ENCODE measurements at places on chromosomes 3 and 15.

- no peak for DNase-seq
Observed at GRCh38 chr15:87944050-87944449, 312.5 kb downstream of the NTRK3 start.

DNA sequence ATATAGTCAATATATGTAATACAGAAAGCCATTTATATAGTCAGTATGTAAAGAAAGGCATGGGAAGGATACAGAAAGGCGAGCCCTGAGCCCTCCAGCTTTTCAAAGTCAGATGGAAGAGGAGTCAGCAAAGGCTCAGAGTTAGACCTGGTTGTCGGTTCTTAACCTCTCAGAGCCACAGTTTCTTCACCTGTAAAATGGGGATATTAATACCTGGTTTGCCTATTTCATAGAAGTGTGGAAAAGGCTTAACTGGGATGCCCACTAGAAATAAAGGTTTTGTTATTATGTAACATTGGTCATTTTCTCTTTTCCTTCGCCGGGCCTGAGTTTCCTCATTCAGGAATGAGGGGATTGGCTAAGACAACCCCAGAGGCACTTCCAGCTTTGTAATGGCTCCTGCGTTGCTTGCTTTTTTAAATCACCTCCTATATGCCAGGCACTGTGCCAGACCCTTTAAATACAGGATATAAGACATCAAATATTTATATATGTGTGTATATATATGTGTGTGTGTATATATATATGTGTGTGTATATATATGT is 2.4 kb downstream of the CRELD1 start:
- no peak for DNase-seq

DNA sequence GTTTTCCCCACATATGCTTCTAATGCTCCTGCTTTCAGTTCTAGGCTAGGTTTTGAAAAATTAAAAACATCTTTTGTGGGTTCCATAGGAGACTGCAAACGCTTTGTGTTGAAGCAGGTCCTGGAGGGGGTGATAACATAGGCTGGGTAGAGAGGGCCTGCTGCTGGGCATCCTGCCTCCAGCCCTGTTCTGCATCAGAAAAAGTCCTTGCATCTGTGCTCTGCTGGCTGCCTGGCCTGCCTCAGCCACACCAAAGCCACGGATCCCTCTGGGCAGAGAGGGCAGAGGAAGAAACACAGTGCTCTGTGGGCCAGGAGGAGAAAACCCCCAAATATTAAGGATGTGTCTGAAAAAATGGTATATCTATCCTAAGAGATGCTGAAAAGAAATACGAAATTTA is 3.9 kb upstream of the ARPP21 start:
- no peak for DNase-seq

GRCh38 chr3:38268522-38268921 is 2.9 kb downstream of the SLC22A13 start:
- DNase-seq = no peak

- no peak for DNase-seq
Observed at GRCh38 chr15:69869881-69870505, 227.7 kb downstream of the TLE3 start.

- no peak for DNase-seq
Observed at GRCh38 chr15:101175401-101175800, 76.4 kb downstream of the CHSY1 start.

GRCh38 chr3:53361852-53362251 is 14.5 kb upstream of the DCP1A start:
- no peak for DNase-seq

GRCh38 chr15:39362821-39363561 is 217.9 kb upstream of the THBS1 start:
- peak; percentile 54 for DNase-seq

- DNase-seq = no peak
Observed at GRCh38 chr15:29114221-29115092, 155.2 kb downstream of the NSMCE3 start.

GRCh38 chr3:88312256-88312655 is 162.5 kb downstream of the C3orf38 start:
- DNase-seq = no peak

All from DMS 273 treated with DMSO at 0.1 percent for 48 hours (cell line).